Activated CD8-positive, alpha-beta memory T cell treated with anti-CD3 and anti-CD28 coated beads, Interleukin-2, amount 50 U/mL, for 48 hours (primary cell): ENCODE measurements at places on chromosomes 16 and 17.

GRCh38 chr16:8777217-8777616, 20.2 kb downstream of the TMEM186 start:
- no peak for DNase-seq

DNA sequence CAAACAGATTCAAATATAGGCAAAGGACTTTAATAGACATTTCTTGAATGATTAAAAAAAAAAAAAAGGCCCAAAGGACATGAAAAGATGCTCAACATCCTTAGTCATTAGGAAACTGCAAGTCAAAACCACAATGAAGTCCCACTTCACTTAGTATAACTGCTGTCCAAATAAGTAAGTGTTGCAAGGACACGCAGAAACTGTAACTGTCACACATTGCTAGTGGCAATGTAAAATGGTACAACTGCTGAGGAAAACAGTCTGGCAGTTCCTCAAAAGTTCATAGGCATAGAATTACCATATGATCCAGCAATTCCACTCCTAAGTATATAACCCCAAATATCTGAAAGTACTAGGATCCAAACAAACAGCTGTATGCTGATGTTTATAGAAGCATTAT, 112.7 kb downstream of the BRIP1 start:
- no peak for DNase-seq

DNA sequence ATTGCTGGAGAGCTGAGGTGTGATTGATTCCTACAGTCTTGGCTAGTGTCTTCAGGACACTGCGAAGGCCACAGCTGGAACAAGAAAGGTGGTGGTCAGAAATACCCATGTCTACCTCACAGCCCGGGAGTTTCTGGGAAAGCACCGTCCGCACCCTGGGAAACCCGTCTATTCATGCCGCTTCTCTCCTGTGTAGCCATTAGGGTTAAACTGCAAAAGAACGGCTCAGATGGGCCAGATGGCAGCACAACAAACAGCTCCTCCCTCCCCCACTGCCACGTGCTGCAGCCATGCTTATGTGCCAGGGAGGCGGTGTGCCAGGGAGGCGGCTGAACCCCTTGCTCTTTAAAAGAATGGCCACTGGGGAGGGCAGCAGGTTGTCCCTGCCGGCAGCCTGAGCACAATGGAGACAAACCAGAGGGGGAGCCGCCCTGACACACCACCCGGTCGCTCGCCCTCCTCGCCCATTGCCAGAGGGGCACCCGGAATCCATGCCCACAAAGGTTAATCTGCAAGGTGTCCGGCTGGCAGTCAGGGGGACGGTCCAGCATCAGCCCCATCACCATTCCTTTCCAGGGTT, 65.2 kb downstream of the CYTH1 start:
- DNase-seq: no peak

- no peak for DNase-seq
These were observed 8.9 kb downstream of the DUS2 start for GRCh38 chr16:68031951-68032350.

DNA sequence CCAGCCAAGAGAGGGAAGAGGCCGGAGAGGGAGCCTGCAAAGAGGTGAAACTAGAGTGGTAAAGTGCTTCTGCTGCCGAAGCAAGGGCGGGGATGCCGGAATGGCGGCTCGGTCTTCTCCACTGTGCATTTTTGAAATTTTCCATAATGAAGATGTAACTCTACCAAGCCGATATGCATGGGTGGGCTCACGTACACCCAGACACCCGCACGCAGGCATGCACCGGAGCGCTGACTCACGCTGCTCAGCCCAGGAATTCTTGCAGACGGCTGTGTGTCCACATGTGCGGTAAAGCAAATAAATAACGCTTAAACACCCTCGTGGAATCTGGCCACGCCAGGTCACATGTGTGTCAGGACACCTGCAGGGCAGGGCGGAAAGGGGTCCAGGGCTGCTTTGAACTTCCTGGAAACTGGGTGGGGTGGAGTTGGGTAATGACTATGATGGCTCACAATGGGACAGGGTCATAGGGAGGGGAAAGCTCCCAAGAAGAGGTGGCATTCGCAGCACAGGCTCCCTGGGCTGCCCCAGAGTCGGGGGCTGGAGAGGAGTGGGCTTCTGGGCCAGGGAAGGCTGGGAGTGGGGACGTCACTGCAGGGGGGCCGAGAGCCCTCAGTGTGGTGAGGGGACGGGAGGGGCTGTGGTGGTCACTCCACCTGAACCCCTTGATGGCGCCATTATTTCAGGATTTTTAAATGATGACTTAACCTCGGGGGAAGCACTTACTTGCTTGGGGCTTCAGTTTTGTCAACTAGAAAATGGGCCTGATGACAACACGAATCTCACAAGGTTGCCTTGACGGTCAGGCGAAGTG, 265.5 kb downstream of the PARN start:
- DNase-seq: no peak

GRCh38 chr17:79993390-79994227, 42.1 kb downstream of the TBC1D16 start:
- DNase-seq: peak; percentile 78

DNA sequence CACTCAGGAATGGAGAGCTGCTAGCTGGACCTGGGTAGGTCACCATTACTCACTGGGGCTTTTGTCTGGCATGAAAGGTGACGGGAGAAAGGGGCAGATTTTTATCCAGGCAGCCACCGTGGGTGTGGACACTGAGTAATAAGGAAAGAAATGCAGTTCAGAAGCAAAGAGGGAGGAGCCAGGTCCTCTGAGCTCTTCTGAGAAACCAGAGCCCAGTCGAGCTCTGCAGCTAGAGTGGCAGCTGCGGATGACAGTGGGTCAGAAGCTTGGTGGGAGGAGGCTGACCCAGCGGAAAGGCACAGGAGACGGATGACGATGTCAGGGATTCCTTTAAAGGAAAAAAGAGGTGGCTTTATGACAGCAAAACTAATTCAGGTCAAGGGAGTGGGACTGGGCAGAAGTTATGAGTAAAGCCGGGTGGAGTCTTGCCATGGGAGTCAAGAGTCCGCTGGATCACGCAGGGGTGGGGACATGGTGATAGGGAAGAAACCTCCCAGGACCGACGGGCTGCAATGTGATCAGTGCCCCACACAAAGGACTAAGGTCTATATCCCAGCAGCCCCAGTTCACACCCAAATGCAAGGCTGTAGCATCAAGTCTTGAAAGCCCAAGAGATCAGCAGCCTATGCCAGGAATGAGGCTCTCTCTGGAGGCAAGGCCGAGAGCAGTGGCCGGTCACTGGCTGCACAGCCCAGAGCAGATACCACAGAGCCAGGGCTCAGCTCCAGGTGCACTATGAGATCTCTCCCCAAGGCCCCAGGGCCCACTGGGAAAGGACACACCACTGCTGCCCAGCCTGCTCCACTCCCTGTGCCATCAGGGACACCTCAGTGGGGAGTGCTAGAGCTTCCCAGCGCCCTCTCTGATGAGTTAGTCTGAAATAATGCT, 6.3 kb upstream of the MNT start:
- DNase-seq: no peak

- no peak for DNase-seq
These were observed 4.2 kb upstream of the ARL2BP start for GRCh38 chr16:57240851-57241250.

GRCh38 chr17:44940768-44941167, 6.8 kb downstream of the KIF18B start:
- no peak for DNase-seq

DNA sequence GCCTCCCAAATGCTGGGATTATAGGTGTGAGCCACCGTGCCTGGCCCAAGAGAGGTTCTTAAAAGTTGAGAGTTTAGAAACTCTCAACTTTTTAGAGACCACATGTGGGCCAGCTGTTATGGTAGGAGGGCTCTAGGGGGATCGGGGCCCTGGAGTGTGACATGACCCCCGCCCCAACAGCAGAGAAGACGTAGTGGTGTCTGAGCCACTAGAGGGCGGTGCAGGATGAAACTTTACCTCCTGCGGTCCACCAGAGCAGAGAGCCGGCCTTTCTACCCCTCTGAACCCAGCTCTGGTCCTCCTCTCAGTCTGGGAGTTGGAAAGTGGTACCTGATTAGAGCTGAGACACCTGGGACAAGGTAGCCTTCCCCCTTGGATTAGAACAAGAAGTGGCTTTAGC, 7.4 kb downstream of the CDK5RAP3 start:
- peak; percentile 68 for DNase-seq

DNA sequence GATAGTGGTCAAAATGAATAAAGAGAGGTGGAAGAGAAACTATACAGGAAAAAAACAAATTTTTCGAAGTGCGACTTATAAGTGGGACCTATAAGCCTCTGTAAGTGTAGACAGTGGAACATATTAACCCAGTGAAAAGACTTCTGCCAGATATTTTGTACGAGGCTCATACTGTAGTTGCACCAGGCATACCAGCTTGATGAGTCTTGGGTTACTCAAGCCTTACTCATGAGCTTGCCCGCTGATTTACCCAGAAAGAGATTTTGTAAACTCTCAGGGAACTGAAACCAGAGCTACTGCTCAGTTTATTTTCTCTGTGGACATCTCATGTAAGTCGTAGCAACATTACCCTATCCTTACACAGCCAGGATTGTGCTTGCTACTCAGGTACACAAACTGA, 708.0 kb upstream of the SOX9 start:
- no peak for DNase-seq

GRCh38 chr17:28549236-28550132, 2.9 kb downstream of the UNC119 start:
- DNase-seq: peak; percentile 70

DNA sequence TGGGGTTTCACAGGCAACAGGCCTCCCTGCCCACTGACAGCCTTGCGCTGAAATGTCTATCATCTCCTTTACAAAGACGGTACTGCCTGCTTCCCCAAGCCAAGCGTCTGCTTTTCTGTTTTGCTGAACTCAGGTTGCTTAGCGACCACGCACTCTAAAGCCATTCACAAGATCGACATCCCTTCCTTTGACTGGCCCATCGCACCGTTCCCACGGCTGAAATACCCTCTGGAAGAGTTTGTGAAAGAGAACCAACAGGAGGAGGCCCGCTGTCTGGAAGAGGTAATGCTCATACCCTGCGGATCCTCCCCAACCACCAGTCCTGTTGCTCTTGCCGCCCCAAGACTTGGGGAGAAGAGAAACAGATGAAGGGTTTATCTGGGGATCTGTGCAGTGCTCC, 28.7 kb downstream of the TMEM186 start:
- DNase-seq: no peak

GRCh38 chr17:12133183-12133582, 112.5 kb downstream of the MAP2K4 start:
- DNase-seq: no peak

DNA sequence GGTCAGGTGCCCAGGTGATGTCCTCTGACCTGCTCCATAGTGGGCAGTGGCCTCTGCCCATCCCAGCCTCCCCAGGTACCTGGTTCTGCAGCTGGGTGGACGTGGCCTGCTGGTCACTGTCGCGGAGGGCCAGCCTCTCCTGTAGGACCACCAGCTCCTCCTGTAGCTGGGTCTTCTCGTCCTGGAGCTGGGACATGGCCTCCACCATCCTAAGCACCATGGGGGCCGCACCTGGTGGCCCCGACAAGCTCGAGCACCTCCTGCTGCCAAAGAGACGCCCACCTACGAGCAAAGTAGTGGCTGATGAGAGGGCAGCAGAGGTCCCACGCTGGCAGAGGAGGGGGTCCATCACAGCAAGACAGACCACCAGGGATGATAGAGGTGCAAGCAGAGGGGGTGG, 16.9 kb downstream of the KIFC3 start:
- DNase-seq: no peak

DNA sequence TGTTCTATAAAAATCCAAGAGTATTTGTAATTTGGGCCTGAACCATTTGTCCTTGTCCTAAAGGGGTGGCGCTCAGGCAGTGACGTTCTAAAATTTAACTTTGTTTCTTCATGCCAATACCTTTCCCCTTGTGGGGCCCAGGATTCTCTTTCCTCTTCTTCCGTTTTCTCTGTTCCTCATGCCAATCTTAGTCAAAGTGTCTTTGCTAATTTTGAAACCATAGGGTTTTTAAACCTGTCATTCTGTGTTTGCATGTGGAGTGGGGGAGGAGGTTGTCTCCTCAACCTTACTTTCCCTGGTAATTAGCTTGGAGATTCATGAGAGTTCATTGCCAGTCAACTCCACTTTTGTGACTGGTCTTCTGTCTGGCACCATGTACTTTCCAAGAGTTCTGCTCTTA, 337.1 kb downstream of the MAF start:
- DNase-seq: no peak

GRCh38 chr16:55710466-55710865, 54.7 kb downstream of the SLC6A2 start:
- no peak for DNase-seq

- DNase-seq: no peak
These were observed 16.9 kb downstream of the ATP2A3 start for GRCh38 chr17:3947318-3947810.

- no peak for DNase-seq
These were observed 145.3 kb upstream of the LHX1 start for GRCh38 chr17:36791942-36792475.

- peak; percentile 29 for DNase-seq
These were observed 13.7 kb upstream of the AKAP10 start for GRCh38 chr17:19991252-19991885.

DNA sequence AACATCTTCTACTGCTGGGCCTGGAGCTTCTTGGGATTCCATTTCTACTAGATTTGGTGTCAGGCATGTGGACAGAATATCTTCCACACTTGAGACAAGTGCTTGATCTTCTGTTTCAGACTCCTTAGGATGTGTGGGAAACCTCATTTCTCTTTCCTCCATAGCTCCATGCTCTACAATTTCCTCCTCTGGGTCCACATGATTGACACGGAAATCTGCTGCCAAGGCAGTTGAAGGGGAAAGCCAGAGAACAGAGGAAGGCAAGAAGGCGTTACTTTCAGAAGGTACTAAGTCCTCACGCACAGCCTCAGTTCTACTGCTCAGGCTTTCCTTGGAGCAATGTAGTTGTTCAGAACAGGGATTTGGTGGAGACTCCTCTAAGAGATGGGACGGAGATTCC, 6.6 kb downstream of the SPAG5 start:
- DNase-seq: no peak

DNA sequence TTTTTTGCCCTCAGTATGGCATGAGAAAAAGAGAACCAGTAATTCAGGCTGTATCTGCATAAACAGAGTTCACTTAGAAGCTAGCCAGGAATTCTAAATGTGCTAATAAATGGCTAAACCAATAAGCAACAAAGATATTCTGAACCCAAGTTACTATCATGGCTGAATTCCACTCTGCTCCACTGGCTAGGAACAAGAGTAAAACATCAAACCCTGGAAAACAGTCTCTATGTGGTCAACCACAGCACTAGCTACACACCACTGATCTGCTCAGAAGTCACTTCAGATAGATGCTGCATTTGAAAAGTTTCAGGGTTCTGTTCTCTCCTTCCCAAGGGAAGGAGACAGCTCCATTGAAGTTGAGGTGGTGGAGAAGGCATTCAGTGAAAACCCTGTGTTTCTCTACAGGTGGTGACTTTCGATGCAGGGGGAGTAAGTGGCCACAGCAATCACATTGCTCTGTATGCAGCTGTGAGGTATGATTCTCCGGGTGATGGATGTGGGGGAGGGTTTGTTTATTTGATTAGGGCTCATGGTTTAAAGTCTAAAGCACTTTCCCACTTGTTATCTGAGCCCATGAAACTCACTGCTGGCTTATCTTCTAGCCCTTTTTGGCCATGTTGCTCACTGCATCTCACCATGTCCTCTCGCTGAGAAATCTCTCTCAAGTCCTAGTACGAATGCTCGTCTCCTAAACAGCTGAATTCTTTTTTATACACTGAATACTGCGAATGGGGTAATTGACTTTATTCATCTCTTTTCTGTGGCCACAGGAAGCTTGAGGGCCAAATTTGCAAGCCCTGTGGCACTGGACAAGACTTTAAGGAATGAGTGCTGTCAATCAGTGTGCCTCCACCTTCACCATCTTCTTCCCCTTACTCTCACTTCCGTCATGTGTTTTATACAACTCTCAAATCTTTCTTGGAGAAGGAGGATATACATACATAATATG, 39.9 kb downstream of the CENPV start:
- DNase-seq: no peak
